Activated CD4-positive, alpha-beta memory T cell treated with anti-CD3 and anti-CD28 coated beads for 36 hours (primary cell): ENCODE measurements at places on chromosomes 6 and 20. TPM values are rescaled to one million over a fixed set of nuclear protein-coding genes. Genes with fewer than 3 reads are reported as not detected.

The SLC52A3 gene
- total RNA-seq, result not detected

The FAM209B gene
- total RNA-seq, result 0.93 TPM

GRCh38 chr6:129516787-129517186 is 193.2 kb downstream of the ARHGAP18 start:
- H3K27ac ChIP-seq, result no peak overlapping the region
- H3K36me3 ChIP-seq, result no peaks in the 10 kb centered on the region
- H3K4me1 ChIP-seq, result peaks cover 2% of the 10 kb centered on the region
- H3K27me3 ChIP-seq, result no peaks in the 10 kb centered on the region

GRCh38 chr6:45044510-45045252 is 283.4 kb upstream of the RUNX2 start:
- H3K27ac ChIP-seq, result no peak overlapping the region
- peaks cover 5% of the 10 kb centered on the region for H3K36me3 ChIP-seq
- DNase-seq, result no peak

DNA sequence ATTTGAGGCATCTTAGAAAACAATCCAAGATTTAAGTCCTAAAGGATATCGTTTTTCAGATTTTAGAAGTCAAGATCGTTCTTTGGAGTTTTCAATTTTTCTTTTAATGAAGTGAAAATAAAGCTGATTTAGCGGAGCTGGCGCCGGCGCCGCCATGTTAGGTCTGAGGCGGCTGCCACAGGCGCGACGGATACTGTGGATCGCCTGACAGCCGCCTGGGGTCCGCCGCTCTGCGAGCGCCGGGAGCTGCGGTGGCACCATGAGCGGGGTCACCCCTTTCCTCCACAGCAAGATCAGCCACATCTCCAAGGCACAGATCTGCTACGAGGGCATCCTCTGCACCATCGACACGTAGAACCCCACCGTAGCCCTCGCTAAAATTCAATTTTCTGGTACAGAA is 247.2 kb downstream of the GJA1 start:
- DNase-seq, result no peak
- no peak overlapping the region for H3K27ac ChIP-seq
- no peak overlapping the region for H3K4me3 ChIP-seq
- H3K4me1 ChIP-seq, result no peaks in the 10 kb centered on the region
- H3K36me3 ChIP-seq, result no peaks in the 10 kb centered on the region

The CTSZ gene
- 34.8 TPM for total RNA-seq

- H3K27me3 ChIP-seq, result no peaks in the 10 kb centered on the region
- H3K27ac ChIP-seq, result no peak overlapping the region
- no peak for DNase-seq
- no peak overlapping the region for H3K4me3 ChIP-seq
- H3K4me1 ChIP-seq, result peaks cover 10% of the 10 kb centered on the region
These were observed 272.2 kb downstream of the CDC5L start for GRCh38 chr6:44659726-44660125.

The SNAP25 gene
- total RNA-seq, result 0.67 TPM

GRCh38 chr20:18006684-18007083 is 37.9 kb downstream of the MGME1 start:
- no peaks in the 10 kb centered on the region for H3K27me3 ChIP-seq
- no peak for DNase-seq
- H3K4me1 ChIP-seq, result no peaks in the 10 kb centered on the region
- H3K36me3 ChIP-seq, result no peaks in the 10 kb centered on the region

DNA sequence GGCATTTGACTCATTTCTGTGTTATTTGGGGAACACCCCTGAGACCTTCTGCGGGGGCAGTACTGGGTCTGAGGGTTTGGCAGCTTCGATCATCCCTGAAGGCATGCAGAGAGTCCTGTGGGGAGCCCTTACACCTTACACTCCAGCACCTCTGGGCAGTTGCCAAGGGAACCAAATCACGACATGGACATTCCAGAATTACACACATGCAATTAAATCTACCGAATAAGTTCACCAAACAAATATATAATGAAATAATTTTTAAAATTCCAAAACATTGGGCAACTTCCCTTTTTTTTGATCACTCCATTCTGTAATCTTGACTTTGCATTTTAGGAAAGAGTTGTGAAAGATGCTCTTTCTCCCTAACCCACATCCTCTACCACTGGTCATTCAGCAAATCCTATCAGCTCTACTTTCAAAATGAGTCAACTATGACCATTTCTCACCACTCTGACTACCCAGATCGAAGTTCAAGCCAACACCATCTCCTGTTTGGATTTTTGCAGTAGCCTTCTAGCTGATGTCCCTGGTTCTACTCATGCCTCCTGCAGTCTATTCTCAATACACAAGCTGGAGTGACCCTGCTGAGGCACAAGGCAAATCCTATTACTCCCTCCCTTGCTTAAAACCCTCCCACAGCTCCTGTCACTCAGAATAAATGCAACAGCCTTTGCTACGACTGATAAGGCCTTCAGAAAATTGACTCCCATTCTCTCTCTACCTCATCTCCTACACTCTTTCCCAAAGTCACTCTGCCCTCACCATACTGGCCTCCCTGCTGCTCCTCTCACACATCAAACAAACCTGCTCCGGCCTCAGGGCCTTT is 533.3 kb downstream of the HACE1 start:
- no peaks in the 10 kb centered on the region for H3K36me3 ChIP-seq
- H3K4me1 ChIP-seq, result no peaks in the 10 kb centered on the region
- DNase-seq, result no peak
- H3K4me3 ChIP-seq, result no peak overlapping the region
- no peak overlapping the region for H3K27ac ChIP-seq

The SIM1 gene
- total RNA-seq, result not detected
